ENCODE measurements at places on chromosomes 13 and 19.

DNA sequence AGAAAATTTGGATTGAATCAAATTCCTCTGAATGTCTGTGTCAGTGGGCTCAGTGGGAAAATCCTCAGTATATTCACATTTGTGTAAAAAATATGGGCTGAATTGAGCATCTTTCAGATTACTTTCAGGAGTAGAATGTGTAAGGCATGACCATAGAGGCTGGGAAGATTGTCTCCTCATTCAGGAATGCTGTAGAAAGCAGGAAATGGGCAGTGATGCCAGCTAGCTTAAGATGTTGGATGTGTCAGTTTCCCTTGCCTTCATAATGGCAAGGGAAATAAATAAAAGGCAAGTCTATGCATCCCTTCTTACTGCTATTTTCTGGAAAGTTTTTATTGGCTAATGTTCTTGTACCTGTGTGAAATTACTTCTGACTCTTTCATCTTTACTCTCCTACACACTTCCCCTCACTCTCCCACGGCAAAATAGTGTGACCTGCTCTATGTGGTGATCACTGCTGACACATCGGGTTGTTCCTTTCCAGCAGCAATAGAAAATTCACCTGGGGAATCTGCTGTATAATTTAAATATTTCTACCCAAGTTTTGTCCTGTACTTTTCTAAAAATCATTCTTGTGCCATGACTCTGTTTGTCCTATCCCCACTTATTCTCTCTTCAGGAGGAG, 103.2 kb downstream of the LMO7 start:
- no peak overlapping the region for H3K27ac ChIP-seq
- H3K27me3 ChIP-seq, result no peaks in the 10 kb centered on the region
- no peak overlapping the region for H3K4me3 ChIP-seq
- H3K36me3 ChIP-seq, result no peaks in the 10 kb centered on the region

- H3K27ac ChIP-seq, result no peak overlapping the region
- H3K36me3 ChIP-seq, result no peaks in the 10 kb centered on the region
- no peak overlapping the region for H3K4me3 ChIP-seq
- no peaks in the 10 kb centered on the region for H3K4me1 ChIP-seq
- DNase-seq, result no peak
Measured at GRCh38 chr13:41648314-41648935, 191.1 kb downstream of the RGCC start.

DNA sequence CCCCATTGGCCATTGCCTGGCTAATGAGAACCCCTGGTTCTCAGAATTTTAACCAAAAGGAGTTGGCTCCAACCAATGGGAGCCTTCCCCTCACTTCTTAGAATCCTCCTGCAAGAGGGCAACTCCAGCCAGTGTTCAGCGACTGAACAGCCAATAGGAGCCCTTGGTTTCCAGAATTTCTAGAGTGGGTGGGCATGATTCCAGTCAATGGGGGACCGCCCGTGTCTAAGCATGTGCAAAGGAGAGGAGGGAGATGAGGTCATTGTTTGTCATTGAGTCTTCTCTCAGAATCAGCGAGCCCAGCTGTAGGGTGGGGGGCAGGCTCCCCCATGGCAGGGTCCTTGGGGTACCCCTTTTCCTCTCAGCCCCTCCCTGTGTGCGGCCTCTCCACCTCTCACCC, 9.5 kb upstream of the SWSAP1 start:
- H3K4me1 ChIP-seq, result peaks cover 2% of the 10 kb centered on the region
- no peak overlapping the region for H3K4me3 ChIP-seq
- H3K27ac ChIP-seq, result no peak overlapping the region
- H3K36me3 ChIP-seq, result peaks cover 30% of the 10 kb centered on the region
- H3K27me3 ChIP-seq, result no peaks in the 10 kb centered on the region
- no peak for DNase-seq

DNA sequence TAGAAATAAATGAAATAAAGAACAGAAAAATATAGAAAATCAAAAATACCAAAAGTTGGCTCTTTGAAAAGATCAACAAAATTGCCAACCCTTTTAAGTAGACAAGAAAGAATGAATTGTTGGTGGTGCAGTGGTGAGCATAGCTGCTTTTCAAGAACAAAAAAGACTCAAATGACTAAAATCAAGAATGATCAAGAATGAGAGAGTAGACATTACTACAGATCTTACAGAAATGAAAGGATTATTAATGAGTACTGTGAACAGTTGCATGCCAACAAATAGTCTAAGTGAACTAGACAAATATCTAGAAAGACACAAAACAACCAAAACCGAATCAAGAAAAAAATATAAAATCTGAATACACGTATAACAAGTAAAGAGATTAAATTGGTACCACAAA, 53.9 kb downstream of the FNDC3A start:
- H3K27me3 ChIP-seq, result no peaks in the 10 kb centered on the region
- peaks cover 6% of the 10 kb centered on the region for H3K4me1 ChIP-seq
- H3K4me3 ChIP-seq, result no peak overlapping the region
- no peak for DNase-seq
- peaks cover 31% of the 10 kb centered on the region for H3K36me3 ChIP-seq
- H3K27ac ChIP-seq, result no peak overlapping the region

DNA sequence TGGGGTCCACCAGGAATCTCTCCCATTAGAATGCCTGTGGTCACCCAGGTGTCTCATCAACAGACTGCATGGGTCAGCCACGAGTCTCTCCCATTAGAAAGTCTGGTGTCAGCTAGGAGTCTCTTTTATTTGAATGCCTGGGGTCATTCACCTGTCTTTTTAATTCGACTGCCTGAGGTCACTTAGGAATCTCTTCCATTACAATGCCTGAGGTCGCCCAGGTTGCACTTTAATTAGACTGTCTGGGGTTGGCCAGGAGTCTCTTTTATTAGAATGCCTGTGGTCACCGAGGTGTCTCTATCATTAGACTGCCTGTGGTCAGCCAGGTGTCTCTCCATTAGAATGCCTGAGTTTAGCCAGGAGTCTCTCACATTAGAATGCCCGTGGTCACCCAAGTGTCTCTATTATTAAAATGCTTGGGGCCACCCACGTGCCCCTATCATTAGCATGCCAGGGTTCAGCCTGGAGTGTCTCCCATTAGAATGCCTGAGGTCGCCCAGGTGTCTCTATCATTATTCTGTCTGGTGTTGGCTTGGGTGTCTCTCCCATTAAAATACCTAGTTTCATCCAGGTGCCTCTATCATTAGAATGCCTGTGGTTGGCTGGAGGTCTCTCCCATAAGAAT, 1474.3 kb downstream of the UQCRFS1 start:
- no peaks in the 10 kb centered on the region for H3K4me1 ChIP-seq
- no peaks in the 10 kb centered on the region for H3K27me3 ChIP-seq
- H3K27ac ChIP-seq, result no peak overlapping the region
- H3K36me3 ChIP-seq, result peaks cover 78% of the 10 kb centered on the region

DNA sequence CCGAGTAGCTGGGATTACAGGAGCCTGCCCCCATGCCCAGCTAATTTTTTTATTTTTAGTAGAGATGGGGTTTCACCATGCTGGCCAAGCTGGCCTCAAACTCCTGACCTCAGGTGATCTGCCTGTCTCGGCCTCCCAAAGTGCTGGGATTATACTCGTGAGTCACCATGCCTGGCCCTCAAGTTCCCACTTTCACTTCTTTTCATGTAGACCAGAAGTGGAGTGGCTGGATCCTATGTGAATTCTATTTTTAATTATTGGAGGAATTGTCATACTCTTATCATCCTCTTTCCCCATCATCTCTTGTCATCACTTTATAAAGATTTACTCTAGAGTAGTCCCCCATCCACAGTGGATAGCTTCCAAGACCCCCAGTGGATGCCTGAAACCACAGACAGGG, 12.8 kb upstream of the SIGLEC10 start:
- DNase-seq, result no peak
- H3K27ac ChIP-seq, result no peak overlapping the region
- H3K27me3 ChIP-seq, result peaks cover 9% of the 10 kb centered on the region
- no peak overlapping the region for H3K4me3 ChIP-seq
- H3K36me3 ChIP-seq, result no peaks in the 10 kb centered on the region

GRCh38 chr13:45974500-45974899, 78.0 kb downstream of the ZC3H13 start:
- H3K27me3 ChIP-seq, result no peaks in the 10 kb centered on the region
- no peaks in the 10 kb centered on the region for H3K4me1 ChIP-seq
- DNase-seq, result no peak
- H3K27ac ChIP-seq, result no peak overlapping the region
- H3K36me3 ChIP-seq, result peaks cover 85% of the 10 kb centered on the region

GRCh38 chr19:57615346-57615745, 1.3 kb downstream of the ZNF134 start:
- H3K4me3 ChIP-seq, result peak overlapping the region; percentile 93
- H3K4me1 ChIP-seq, result peaks cover 39% of the 10 kb centered on the region
- DNase-seq, result no peak
- H3K36me3 ChIP-seq, result peaks cover 62% of the 10 kb centered on the region
- no peaks in the 10 kb centered on the region for H3K27me3 ChIP-seq

- DNase-seq, result no peak
- H3K4me3 ChIP-seq, result peak overlapping the region; percentile 66
- peak overlapping the region; percentile 69 for H3K27ac ChIP-seq
- peaks cover 10% of the 10 kb centered on the region for H3K36me3 ChIP-seq
- H3K27me3 ChIP-seq, result no peaks in the 10 kb centered on the region
Measured at GRCh38 chr13:40922437-40923040, 96.6 kb downstream of the ELF1 start.

DNA sequence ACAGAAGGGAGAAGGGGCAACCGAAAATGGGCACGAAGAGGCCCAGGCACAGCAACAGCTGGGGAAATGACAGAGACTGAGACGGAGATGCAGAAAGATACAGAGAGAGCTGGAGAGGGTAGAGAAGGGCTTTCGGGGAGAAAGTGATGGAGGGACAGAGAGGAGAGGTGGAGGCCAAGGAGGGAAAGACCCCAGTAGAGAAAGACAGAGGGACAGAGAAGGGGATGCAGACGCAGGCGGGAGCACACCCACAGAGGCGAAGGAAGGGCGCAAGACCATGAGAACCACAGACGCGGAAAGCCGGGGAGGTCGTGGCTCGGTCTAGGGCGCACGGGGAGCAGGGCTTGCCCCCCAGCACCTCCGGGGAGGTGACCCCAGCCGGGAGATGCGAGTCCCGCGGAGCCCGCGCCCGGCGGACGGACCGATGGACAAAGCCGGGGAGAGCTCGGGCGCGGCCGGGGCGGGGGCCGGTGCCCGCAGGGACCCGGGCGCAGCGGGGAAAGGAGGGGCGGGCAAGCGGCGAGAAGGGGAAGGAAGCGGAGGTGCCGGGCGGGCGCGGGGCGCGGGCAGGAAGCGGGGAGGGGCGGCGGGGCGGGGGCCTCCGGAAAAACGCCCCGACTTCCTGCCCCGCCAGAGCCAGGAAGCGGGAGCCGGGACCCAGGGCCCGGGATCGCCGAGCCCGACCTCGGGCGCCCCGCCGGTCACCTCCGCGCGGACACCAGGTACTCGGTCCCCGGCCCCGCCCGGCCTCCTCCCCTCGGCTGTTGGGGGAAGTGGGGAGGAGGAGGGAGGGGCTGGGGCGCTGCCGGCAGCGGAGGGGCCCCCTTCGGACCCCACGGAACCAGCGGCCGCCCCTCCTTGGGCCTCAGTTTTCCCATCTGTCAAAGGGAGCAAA, at the start of gene ARHGEF1:
TSS of gene ARHGEF1 (plus strand) at position 617 of the 895 bp plus-strand sequence. CDS start 4,899 bp downstream, outside the sequence.
- peak within 1 kb of the TSS; percentile 96 for H3K4me3 ChIP-seq
- H3K36me3 ChIP-seq, result peaks cover 61% of the 10 kb centered on the region
- peaks cover 80% of the 10 kb centered on the region for H3K4me1 ChIP-seq

DNA sequence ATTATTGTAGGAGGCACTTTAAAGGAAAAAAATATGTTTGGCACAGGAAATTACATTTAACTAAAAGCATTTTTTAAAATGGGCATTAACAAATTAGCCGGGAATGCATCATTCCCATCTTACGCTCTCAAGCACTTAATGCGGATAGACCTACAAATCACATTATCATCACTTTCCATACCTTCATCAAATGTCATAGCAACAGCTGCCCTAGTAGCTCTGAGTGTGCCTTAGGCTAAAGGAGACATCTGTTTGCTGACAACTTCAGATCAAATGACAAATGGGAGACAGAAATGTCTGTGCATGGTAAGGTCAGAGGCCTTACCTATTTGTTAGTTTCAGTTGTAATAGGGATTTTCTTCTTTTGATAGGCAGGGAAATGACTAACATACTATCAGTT, 773.2 kb upstream of the SLC10A2 start:
- no peaks in the 10 kb centered on the region for H3K4me1 ChIP-seq
- H3K27ac ChIP-seq, result no peak overlapping the region
- DNase-seq, result no peak

DNA sequence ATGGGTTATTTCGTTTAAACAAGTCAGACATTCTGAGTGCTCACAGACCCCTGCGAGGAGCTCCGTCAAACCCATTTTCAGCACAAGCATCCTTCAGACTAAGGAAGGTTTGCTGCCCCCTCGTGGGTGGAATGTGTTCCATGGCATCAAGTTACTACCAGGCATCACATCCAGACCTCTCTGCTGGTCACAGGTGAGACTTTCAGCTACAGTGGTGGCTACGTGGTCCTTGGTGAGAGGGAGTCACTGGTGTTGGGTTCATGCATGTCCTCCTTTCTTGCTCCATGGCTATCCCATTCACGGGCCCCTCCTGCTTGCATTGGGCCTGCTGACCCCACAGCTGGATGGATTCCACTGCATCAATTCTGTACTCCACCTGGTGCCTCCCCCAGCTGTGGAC, 9.1 kb upstream of the LILRB5 start:
- H3K27me3 ChIP-seq, result peaks cover 19% of the 10 kb centered on the region
- H3K4me1 ChIP-seq, result peaks cover 3% of the 10 kb centered on the region
- DNase-seq, result peak; percentile 60
- H3K36me3 ChIP-seq, result no peaks in the 10 kb centered on the region
- no peak overlapping the region for H3K27ac ChIP-seq

DNA sequence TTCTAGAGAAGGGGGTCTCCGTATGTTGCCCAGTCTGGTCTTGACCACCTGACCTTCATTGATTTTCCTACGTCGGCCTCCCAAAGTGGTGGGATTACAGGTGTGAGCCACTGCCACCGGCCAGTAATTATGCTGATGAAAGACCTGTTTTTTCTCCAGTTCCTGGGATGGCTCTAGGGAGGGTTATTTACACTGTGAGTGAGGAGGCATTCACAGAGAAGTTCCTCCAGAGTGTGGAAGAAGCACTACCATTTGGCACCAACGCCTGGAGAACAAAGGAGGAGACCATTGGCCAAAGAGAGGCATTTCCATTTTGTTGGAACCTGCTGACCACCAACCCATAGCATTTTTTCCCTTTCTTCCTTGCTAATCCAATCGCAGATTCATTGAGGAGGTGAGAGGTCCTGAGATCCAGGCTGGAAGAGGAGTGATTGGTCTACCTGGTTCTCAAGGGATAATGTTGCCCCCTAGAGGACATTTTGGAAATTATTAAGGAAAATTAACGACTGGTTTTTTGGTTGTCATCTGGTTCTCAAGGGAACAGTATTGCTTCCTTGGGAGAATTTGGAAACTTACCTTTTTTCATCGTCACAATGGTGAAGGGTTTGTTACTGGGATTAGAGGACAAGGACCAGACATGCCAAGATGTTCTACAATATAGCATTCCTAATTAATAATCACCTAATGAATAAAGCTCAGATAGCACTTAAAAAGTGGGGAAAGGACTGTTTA, 5.5 kb upstream of the SAE1 start:
- no peaks in the 10 kb centered on the region for H3K27me3 ChIP-seq
- peaks cover 3% of the 10 kb centered on the region for H3K4me1 ChIP-seq

GRCh38 chr19:15296841-15297415, 35.4 kb downstream of the BRD4 start:
- peak overlapping the region; percentile 50 for H3K4me3 ChIP-seq
- H3K36me3 ChIP-seq, result peaks cover 26% of the 10 kb centered on the region
- no peaks in the 10 kb centered on the region for H3K27me3 ChIP-seq
- DNase-seq, result no peak
